ENCODE measurements at places on chromosomes 2 and 18. TPM values are rescaled to one million over a fixed set of nuclear protein-coding genes. Genes with fewer than 3 reads are reported as not detected.

The MOCOS gene
- total RNA-seq, result 50.8 TPM

The ELAC1 gene
- total RNA-seq, result 5.6 TPM

The HOXD13 gene
- total RNA-seq, result 10.3 TPM

The CTLA4 gene
- total RNA-seq, result 1.8 TPM

The PSMG2 gene
- total RNA-seq, result 99.7 TPM

The EGR4 gene
- total RNA-seq, result not detected

The SIX2 gene
- not detected for total RNA-seq

The GPR45 gene
- 0.98 TPM for total RNA-seq

The KCNIP3 gene
- 18.1 TPM for total RNA-seq

The CCDC68 gene
- total RNA-seq, result not detected

The AQP12A gene
- not detected for total RNA-seq

The IL1RL1 gene
- total RNA-seq, result not detected

The CPO gene
- total RNA-seq, result not detected

The OXER1 gene
- total RNA-seq, result not detected

The GPAT2 gene
- total RNA-seq, result not detected

The SLC38A11 gene
- not detected for total RNA-seq

The SCN3A gene
- total RNA-seq, result 0.03 TPM

The TMEM87B gene
- 27.4 TPM for total RNA-seq

The LRRTM1 gene
- not detected for total RNA-seq

The SERPINB13 gene
- not detected for total RNA-seq

The NT5DC4 gene
- total RNA-seq, result not detected

The CNDP1 gene
- 0.51 TPM for total RNA-seq

The TTC32 gene
- total RNA-seq, result 12.2 TPM
